ENCODE measurements at places on chromosomes 12 and 14. TPM values are rescaled to one million over a fixed set of nuclear protein-coding genes. Genes with fewer than 3 reads are reported as not detected.

Gene APAF1
- total RNA-seq: 20.8 TPM

Gene DERA
- total RNA-seq: 55.6 TPM

Gene COPS7A
- total RNA-seq: 25.9 TPM

Gene PIANP
- total RNA-seq: 48.8 TPM

Gene NGB
- total RNA-seq: 0.22 TPM

Gene IGF1
- not detected for total RNA-seq

DNA sequence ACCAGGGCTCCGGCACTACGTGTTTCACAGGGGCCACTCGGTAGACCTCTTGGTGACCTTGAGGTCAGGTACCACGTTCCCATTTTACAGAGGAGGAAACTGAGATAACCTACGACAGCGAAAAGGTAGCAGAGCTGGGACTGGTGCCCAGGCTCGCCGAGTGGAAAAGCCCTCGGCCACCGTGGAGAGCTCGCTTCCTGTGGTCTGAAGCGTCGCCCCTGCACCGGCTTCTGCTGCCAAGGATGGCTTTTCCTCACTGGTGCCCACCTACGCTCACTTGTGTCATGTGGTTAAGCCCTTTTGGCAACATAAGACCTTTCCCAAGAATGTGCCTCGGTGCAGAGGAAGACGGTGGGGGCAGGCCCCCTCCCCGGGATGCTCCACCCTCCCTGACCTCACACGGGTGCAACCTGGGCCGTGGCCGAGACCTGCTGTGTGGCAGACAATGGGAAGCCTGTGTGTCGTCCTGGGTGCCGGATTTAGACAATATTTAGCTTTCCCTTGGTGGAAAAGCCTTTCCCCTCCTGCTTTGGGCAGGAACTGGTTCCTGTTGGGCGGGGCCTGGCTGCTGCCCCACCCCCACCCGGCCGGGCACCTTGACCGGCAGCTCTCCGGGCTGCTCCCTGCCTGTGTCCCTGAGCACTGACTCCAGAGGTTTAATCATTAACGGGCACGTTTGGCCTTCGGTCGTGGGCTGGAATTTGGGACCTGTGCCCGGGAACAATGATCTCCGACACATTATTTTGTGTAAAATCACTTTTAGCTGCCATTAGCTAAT, 32.4 kb upstream of the PPP1R13B start:
- no peak for DNase-seq
- no peak overlapping the region for H3K27ac ChIP-seq
- no peak overlapping the region for H3K4me3 ChIP-seq
- no peaks in the 10 kb centered on the region for H3K36me3 ChIP-seq
- no peaks in the 10 kb centered on the region for H3K27me3 ChIP-seq

GRCh38 chr12:129599406-129599805, 304.4 kb downstream of the TMEM132D start:
- no peak overlapping the region for H3K27ac ChIP-seq
- H3K4me3 ChIP-seq: no peak overlapping the region
- H3K4me1 ChIP-seq: peaks cover 3% of the 10 kb centered on the region
- H3K36me3 ChIP-seq: peaks cover 7% of the 10 kb centered on the region
- DNase-seq: no peak

GRCh38 chr14:64760916-64761315, 56.7 kb downstream of the PLEKHG3 start:
- peaks cover 18% of the 10 kb centered on the region for H3K27me3 ChIP-seq
- H3K4me1 ChIP-seq: peaks cover 50% of the 10 kb centered on the region
- no peaks in the 10 kb centered on the region for H3K36me3 ChIP-seq
- H3K27ac ChIP-seq: peak overlapping the region; percentile 29
- DNase-seq: no peak

GRCh38 chr12:132014915-132015280, 65.2 kb downstream of the EP400 start:
- H3K27me3 ChIP-seq: peaks cover 6% of the 10 kb centered on the region
- DNase-seq: no peak
- H3K4me3 ChIP-seq: no peak overlapping the region
- H3K27ac ChIP-seq: no peak overlapping the region

DNA sequence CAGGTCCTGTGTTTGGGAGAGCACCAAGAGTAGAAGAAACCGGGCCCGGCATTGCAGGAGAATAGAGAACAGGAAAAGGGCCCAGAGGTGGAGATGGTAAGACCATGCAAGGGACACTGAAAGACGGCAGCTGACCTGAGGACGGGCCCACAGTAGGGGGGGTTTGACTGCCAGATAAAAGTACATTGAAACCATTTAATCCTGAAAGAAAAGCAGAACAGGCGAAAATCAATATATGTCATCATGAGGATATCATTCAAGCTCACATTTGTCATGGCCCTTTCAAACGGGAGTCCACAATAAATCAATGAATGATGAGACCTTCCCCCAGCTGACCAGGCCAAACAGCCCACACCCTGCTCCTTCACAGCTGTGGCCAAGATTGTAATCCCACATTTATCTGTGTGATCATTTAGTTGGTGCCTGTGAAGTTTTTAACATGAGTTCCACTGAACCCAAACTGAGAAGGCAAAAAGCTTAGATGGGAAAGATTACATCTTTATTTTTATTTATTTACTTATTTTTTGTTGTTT, 39.5 kb downstream of the E2F7 start:
- peak overlapping the region; percentile 18 for H3K27ac ChIP-seq
- H3K4me3 ChIP-seq: no peak overlapping the region
- no peak for DNase-seq
- no peaks in the 10 kb centered on the region for H3K36me3 ChIP-seq

DNA sequence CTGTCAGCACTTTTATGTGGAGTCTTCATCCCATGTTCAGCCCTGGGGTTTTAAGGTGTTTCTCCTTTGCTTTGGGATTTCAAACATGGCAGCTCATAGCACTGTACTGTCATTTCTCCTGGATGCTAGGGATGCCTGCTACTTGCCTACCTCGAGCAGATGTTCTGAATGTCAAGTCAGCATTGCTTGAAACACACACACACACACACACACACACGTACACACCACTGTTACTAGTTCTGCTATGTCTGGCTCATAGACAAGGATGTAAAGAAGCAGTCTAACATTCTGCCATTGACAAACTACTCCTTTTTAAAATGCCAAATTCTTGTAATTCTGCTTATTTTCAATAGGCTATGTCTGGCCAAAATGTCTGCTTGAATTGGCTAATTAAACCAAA, 72.7 kb downstream of the SAMD4A start:
- no peak overlapping the region for H3K4me3 ChIP-seq
- no peaks in the 10 kb centered on the region for H3K36me3 ChIP-seq
- H3K4me1 ChIP-seq: peaks cover 13% of the 10 kb centered on the region
- no peak for DNase-seq
- H3K27me3 ChIP-seq: no peaks in the 10 kb centered on the region
- no peak overlapping the region for H3K27ac ChIP-seq

DNA sequence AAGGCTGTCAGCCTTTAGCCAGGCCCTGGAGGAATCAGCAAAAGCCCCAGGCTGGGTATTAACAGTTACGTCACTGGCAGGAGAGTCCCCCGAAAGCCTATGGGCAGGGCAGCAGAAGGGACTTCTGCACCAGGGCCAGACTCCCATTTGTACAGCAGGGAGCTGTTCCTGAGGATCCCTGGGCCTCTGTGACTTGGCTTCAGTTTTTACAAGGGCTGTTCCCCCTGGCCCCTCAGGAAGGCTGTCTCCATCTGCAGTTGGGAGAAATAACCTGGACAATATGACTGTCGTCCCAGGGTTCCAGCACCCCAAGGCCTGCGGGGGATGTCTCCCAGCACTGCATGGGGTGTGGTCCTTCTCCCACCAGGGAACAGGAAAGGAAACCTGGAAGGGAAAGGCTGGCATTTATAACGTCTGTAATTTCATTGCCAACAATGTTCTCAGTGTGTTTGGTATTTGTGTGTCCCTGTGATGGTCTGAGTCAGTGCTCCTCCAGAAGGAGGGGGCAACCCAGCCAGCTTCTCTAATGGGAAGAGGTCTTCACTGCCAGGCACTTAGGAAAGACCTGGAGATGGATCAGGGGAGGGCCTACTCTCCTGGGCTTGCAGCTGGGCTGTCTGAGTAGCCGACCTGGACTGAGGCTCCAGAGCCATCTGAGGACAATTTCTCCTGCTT, 42.4 kb downstream of the ERH start:
- H3K4me3 ChIP-seq: no peak overlapping the region
- no peak overlapping the region for H3K27ac ChIP-seq
- DNase-seq: no peak
- H3K36me3 ChIP-seq: no peaks in the 10 kb centered on the region
- peaks cover 6% of the 10 kb centered on the region for H3K27me3 ChIP-seq

- H3K27me3 ChIP-seq: no peaks in the 10 kb centered on the region
- no peak for DNase-seq
- no peak overlapping the region for H3K27ac ChIP-seq
These were observed 60.1 kb upstream of the DIO2 start for GRCh38 chr14:80271389-80271788.

DNA sequence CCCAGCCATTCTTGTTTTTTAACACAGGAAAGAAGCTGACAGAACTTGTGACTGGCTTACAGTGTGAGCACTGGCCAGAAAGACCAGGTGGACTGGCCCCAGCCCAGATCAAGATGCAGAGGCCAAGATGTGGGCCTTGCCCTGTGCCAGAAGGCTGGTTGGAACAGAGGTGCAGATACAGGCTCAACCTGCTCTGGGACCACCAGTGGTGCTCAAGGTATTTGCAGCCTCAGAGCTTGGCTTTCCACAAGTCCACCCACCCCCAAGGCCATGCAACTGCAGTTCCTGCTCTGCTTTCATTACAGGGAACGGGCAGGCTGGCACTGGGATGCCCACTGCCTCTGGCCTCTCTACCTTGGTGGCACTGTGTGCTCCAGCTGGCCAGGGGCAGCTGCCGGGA, 23.3 kb downstream of the ZFC3H1 start:
- H3K4me3 ChIP-seq: no peak overlapping the region
- H3K4me1 ChIP-seq: no peaks in the 10 kb centered on the region
- no peak for DNase-seq
- no peak overlapping the region for H3K27ac ChIP-seq

- H3K27ac ChIP-seq: peak overlapping the region; percentile 7
- DNase-seq: no peak
- peaks cover 9% of the 10 kb centered on the region for H3K27me3 ChIP-seq
- no peaks in the 10 kb centered on the region for H3K36me3 ChIP-seq
These were observed 8.4 kb upstream of the SALL2 start for GRCh38 chr14:21534576-21534975.

- H3K27me3 ChIP-seq: no peaks in the 10 kb centered on the region
- no peak overlapping the region for H3K27ac ChIP-seq
These were observed 41.6 kb downstream of the FIGNL2 start for GRCh38 chr12:51806896-51807295.

DNA sequence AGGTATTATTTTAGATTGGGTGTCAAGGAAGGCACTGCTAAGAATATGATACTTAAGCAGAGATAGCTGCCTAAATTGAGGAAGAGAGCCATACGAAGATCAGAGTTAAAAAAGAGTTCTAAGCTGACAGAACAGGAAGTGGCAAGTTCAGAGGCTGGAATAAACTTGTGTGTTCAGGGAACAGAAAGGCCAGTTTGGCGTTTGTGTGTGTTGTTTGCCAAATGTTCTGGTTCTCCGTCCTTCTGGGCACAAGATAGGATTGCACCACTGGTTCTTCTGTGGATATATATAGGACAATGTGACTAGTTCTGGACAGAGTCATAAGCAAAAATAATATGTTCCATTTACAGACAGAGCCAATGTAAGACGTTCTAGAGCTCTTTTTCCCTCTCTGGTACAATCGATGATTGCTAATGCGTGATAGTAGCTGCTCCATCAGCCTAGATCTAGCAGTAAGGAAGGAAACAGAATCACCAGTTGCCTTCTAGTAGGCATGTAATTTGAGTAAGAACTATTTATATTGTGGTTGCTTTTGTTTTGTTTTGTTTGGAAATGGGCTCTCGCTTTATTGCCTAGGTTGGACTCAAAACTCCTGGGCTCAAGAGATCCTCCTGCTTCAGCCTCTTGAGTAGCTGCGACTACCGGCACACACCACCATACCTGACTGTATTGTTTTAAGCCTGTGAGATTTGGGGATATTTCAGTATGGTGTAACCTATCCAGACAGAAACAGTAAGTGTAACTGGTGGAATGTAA, 7.4 kb downstream of the BBS10 start:
- peaks cover 6% of the 10 kb centered on the region for H3K4me1 ChIP-seq
- H3K27me3 ChIP-seq: no peaks in the 10 kb centered on the region

GRCh38 chr12:92233346-92234015, 87.8 kb upstream of the BTG1 start:
- no peak overlapping the region for H3K27ac ChIP-seq
- peaks cover 18% of the 10 kb centered on the region for H3K4me1 ChIP-seq
- DNase-seq: no peak
- no peaks in the 10 kb centered on the region for H3K27me3 ChIP-seq
- H3K4me3 ChIP-seq: no peak overlapping the region
- H3K36me3 ChIP-seq: no peaks in the 10 kb centered on the region

DNA sequence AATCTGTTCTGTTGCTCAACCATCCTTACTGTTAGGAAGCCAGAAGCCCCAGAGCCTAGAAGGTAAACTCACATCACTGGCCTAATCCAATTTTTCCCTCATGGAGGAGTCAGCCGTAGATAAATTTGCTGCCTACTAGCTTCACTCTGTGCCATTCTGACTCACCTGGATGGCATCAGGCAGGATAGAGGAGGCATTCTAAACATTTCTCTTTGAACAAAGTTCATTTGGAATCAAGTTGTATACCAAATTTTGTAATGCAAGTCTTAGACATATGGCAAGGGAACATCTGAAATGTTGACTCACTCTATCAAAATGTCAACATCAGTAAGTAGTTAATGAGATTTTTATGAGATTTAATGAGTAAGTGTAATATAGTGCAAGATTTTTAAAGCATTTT, 13.6 kb upstream of the TBC1D30 start:
- no peak overlapping the region for H3K27ac ChIP-seq
- no peak for DNase-seq
- no peaks in the 10 kb centered on the region for H3K4me1 ChIP-seq

DNA sequence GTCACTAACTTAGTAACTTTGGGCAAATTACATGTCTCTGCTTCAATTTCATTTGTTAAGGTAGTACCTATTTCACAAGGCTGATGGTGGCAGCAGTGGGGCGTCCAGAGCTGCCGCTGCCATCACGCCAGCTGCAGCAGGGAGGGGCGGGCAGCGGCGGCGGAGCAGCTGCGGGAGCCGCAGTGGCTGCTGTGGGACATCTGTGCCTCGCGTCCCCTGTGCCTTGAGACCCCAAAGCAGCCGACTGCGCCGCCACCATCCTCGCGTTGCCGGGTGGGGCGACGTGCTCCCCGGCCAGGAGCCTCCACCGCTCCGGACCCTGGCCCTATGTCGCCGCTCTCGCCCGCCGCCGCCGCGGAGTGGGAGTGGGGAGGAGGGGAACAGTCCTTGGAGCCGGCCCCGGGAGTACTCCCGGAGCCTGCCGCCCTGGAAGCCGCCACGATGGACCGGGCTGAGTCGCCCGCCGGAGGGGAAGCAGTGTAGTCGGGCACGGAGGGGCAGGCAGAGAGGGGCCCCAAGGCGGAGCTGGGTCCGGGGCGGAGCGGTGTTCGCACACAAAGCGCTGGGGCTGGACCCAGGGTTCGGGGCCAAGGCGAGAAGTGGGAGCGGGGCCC, 51.4 kb downstream of the A2M start:
- peaks cover 4% of the 10 kb centered on the region for H3K27me3 ChIP-seq
- H3K36me3 ChIP-seq: no peaks in the 10 kb centered on the region
- peaks cover 3% of the 10 kb centered on the region for H3K4me1 ChIP-seq
- DNase-seq: peak; percentile 74

GRCh38 chr12:121297435-121297991, 1.0 kb upstream of the CAMKK2 start:
- H3K27ac ChIP-seq: peak overlapping the region; percentile 13
- no peaks in the 10 kb centered on the region for H3K36me3 ChIP-seq
- DNase-seq: no peak

GRCh38 chr12:96386794-96387193, 13.4 kb downstream of the CDK17 start:
- peaks cover 2% of the 10 kb centered on the region for H3K27me3 ChIP-seq
- peaks cover 8% of the 10 kb centered on the region for H3K36me3 ChIP-seq
- peaks cover 2% of the 10 kb centered on the region for H3K4me1 ChIP-seq
- no peak overlapping the region for H3K27ac ChIP-seq
- H3K4me3 ChIP-seq: no peak overlapping the region
- no peak for DNase-seq

All from glutamatergic neuron (in vitro differentiated cells).